MV-4-11 (cell line): ENCODE measurements at places on chromosomes 1 and 21.

GRCh38 chr21:37429356-37429755 is 62.8 kb downstream of the DYRK1A start:
- peak; percentile 73 for DNase-seq

- no peak for DNase-seq
Observed at GRCh38 chr1:68525781-68526180, 28.9 kb upstream of the DEPDC1 start.

GRCh38 chr1:107691540-107691939 is 273.4 kb downstream of the VAV3 start:
- no peak for DNase-seq

DNA sequence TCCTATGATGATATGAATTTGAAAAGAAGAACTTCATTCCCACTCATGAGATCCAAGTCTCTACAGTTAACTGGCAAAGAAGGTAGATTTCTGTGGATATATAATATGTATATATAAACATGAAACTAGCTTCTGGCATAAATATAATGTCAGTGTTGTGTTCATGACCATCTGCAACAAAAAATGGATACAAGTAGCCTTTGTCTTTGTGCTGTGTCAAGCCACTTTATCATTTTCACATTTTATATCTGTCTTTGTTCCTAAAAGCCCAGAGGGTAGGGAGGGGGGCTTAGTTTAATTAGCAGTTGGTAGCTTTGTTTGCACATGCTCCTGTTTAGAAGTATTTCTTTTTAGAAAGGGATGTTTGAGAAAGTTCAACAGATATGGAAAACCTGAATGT is 56.2 kb upstream of the FASLG start:
- DNase-seq, result no peak

DNA sequence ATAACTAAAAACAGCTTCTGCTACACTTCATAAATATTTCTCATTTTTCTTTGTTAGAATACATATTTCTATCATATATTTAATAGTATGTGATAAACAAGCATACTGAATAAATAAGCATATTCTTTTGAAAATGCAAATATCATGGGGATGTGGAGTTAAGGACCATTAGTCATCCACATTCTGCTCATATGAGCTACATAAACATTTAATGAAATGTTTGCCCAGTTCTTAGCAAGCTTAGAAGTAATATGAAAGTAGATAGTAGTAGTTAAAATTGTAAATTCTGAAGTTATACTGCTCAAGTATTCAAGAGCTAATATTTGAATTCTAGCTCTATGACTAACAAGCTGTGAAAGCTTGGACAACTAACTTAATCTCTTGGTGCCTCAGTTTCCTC is 10.1 kb upstream of the GORAB start:
- DNase-seq, result no peak

- DNase-seq, result no peak
Observed at GRCh38 chr1:230074762-230075161, 7.7 kb downstream of the GALNT2 start.

DNA sequence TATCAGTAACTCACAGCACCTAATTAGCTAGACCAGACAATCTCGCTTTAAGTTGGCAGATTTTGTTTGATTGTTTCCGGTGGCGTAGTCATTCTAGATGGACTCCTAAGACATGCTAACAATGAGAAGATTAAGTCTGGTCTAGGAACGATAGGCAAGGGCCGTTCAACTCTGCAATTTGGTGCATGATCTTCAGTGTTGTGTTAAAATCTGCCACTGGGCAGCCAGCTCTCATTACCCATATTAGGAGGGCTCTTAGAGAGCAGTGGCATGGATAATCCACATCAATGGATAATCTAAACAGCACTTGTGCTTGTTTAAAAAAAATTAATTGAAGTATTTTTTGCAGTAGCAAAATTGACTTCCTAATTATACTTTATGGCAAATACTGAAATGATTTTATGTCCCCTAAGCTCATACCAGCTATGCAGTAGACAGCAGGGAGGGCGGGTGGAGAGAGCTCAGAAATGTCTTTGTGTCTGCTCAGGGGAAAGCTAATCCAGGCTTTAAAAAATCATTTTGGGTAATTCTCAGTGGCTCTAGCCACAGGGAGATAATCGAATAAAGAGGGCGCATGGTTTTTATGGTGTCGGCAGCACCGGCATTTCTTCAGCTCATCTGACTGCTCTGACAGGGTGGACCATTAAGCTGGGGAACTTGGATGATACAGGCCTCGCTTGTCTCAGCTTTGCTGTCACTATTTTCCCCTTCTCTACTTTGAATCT is 48.5 kb upstream of the IKBKE start:
- DNase-seq, result no peak

- no peak for DNase-seq
Observed at GRCh38 chr1:18530587-18531502, 50.1 kb downstream of the KLHDC7A start.

- peak; percentile 70 for DNase-seq
Observed at GRCh38 chr1:110380672-110381283, 10.0 kb downstream of the SLC16A4 start.

DNA sequence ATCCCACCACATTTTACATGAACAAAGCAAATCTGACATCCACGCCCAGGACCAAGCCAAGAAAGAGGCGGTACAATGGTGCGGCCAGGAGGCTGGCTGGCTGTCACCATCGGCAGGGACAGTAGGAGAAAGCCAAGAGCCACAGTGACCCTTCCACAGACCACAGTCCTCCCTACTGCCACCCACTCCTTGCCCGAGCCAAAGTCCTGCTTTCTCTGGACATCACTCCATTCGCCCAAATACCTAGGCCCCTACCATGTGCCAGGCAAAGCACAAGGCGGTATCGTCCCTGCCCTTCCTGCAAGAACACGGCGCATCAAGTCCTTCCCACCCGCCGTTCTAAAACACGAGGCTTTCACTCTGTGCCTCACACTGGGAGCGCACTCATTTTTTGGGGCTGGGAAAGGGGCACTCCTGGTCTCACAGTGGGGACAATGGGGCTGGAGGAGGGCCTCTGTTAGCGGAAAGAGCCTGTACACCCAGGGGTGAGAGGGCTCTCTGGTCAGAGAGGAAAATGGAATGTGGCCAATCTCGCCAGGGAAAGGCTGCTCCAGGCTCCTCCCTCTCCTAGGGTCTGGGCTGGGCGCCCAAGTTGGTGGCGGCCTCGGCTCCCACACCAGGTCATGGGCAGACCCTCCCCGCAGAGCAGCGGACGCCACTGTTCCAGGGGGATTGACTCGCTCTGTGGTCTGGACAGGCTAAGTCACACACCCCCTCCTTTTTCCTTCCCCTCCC is 26.5 kb downstream of the SSBP3 start:
- DNase-seq, result no peak

GRCh38 chr1:245599371-245600174 is 444.8 kb downstream of the KIF26B start:
- peak; percentile 95 for DNase-seq

GRCh38 chr1:245469734-245470133 is 314.9 kb downstream of the KIF26B start:
- no peak for DNase-seq

- DNase-seq, result peak; percentile 70
Observed at GRCh38 chr1:44265656-44266358, 52.5 kb downstream of the DMAP1 start.

- DNase-seq, result peak; percentile 63
Observed at GRCh38 chr1:30758785-30759380, 1.3 kb upstream of the LAPTM5 start.

DNA sequence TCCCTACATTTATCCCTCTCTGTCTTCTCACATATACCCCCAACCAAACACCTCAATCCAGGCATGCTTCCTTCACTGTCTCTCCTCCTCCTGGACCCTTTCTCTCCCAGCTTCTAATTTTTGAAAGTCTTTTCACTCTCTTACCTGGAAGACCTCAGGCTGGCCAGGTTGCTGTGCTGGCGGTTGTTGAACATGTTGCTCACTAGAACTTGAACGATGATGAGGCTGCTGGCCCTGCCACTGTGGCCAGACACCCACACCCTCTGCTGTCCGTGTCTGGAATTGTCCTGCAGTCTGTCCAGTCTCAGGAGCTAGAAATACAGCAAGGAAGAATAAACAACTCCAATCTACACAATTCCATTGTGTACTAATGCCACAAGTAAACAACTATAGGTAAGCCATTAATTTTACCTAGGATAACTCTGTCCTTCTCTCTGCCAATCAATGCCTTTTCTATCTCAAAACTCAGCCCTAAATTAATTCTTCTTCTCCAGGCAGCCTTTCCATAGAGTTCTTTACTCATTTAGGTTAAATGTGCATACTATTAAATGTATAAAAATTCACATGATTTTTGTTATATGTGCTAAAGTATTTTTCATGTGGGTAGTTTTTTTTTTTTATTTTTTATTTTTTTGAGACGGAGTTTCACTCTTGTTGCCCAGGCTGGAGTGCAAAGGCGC is 5.1 kb upstream of the CTSK start:
- DNase-seq, result peak; percentile 43

DNA sequence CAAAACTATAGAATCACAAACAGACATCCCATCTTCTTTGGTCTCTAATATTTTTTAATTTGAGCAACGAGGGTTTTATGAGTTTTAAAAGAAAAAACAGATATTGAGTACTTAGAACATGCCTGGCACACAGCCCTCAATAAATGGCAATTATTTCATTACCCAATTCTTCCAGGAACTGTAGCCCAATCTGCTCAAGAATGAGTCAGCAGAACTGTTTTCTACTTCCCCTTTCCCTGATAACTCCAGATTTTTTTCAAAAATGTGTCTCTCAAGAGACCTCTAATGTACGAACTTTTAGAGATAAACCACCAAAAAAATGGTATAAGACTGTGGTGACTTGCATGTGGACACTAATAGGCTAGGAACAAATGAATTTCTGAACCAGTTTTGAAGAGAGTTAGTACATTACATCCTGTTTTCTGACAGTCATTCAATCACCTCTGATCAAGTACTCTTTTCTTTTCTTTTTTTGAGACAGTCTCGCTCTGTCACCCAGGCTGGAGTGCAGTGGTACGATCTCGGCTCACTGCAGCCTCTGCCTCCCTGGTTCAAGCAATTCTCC is 11.5 kb downstream of the ABL2 start:
- peak; percentile 87 for DNase-seq

- no peak for DNase-seq
Observed at GRCh38 chr1:74853756-74854155, 120.8 kb downstream of the TYW3 start.

GRCh38 chr1:79255421-79255820 is 248.9 kb upstream of the ADGRL4 start:
- no peak for DNase-seq

DNA sequence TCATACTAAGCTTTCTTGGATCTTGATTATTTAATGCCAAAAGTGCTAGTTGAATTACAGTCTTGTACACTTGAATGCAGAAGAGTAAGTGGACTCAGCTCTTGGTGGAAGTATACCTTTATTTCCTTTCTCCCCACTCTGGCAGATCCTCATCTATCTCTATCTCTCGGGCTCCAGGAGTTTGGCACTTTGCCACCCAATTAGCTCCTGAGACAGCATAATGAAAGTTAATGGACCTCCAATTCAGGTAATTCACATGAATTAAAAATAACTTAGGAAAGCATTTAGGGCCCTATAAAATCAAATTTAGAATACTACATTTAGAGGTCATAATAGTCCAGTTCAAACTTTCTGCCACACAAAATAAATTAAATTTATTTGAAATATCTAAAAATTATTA is 67.4 kb downstream of the OLFM3 start:
- DNase-seq, result no peak

DNA sequence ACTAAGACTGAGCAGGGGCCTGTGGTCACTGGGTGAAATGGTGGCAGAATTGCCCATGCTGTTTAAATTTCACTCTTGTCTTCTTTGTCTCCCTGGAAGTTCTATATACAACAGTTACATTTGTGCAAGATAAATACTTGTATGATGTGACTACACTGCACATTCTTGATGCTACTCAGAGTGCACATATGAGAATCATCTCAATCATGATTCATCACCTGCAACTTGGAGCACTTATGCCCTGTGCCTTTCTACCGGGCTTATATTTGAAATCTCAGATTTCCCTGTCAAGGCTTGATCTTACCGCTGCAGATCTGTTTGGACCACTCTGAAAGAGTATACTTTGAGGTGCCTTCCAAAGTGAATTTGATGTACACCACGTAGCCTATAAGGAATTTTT is 10.6 kb downstream of the PGM1 start:
- DNase-seq, result no peak

- DNase-seq, result no peak
Observed at GRCh38 chr1:212328248-212328647, 43.0 kb downstream of the PPP2R5A start.

DNA sequence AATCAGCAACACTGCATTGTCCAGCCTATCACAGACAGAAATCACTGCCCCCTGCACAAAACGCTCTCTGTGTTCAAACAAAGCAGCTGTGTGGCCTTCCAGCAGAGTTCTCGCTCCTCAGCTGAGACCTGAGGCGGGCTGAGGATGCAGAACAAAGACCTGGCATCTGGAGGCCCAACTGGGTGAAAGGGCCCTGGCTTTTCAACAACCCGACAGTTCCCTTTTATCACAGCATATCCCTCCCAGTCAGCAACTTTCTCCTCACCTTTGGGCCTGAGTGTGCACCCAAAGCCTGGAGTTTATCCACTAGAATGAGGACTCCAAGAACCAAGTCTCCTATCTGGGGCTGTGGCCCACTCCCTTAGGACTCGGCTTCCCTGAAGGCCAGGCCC is 42.6 kb upstream of the A3GALT2 start:
- DNase-seq, result no peak

GRCh38 chr21:15353546-15353945 is 288.7 kb upstream of the NRIP1 start:
- DNase-seq, result peak; percentile 41

DNA sequence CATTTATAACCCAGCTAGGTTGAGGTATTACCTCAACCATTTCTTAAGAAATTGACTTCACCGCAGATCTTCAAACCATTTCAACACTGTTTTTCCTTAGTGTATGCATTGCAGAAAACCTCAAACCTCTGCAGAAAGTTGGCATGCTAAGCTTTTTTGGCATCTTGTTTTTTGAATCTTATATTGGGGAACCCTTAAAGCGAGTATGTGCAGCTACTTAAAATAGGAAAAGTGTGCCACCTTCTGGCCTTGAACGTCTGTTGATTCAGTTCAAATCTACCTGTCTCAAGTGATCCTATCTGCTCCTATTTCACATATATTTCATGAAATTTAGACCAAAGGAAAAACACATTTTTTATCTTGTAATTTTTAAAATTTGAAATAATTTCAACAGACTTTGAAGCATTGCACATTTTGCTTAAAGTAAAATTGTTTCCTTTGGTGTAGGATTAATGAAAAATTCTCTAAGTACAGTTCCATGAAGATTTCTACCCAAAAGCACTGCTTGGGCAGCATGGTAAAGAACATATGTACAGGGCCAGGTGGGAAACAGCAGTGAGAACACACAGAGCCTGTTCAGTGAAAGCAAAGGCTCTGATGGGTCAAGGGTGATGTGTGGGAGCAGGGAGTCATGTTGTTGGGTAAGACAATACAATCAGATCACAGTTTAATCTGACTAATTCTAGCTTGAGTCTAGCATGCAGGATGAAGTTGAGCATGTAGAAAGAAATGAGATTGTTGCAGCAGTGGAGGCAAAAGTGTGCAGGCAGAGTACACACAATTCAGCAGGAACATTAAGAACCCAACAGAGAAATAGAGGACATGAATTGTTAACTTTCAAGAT is 17.2 kb downstream of the HENMT1 start:
- DNase-seq, result peak; percentile 65

DNA sequence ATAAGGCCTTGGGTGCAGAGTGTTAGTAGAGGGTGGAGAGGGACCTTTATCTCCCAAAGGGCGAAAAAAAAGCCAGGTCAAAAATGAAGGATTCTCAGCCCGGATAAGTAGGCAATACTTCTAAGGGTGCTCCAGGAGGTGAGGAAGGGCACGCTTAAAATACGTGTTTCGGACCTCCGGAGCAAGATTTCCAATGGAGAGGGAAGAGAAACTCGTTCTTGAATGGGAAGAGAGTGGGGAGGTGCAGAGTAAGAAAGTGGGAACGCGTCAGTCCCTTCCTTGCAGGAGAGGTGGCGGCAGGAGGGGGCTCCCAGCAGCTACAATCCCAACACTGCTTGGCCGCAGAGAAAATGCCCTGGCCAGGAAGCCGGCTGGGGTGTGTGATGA is 581 bp downstream of the EFCAB14 start:
- DNase-seq, result peak; percentile 6
